Left lung (tissue), 14 donors: ENCODE measurements at places on chromosomes 16 and 17. TPM values are rescaled to one million over a fixed set of nuclear protein-coding genes. Genes with fewer than 3 reads are reported as not detected.

The SPATA32 gene
- total RNA-seq = not detected

The FBXW10 gene
- total RNA-seq = 0.55 TPM

The SKAP1 gene
- 3.0 TPM for total RNA-seq

The CDR2L gene
- 22.9 TPM for total RNA-seq

The DNASE1L2 gene
- total RNA-seq = 1.3 TPM

The KRTAP17-1 gene
- not detected for total RNA-seq

The PRAC1 gene
- not detected for total RNA-seq

The RNF157 gene
- total RNA-seq = 1.4 TPM

The ZG16B gene
- 0.61 TPM for total RNA-seq

The KRT12 gene
- total RNA-seq = not detected
